ENCODE measurements at places on chromosomes 7 and 10. TPM values are rescaled to one million over a fixed set of nuclear protein-coding genes. Genes with fewer than 3 reads are reported as not detected.

GRCh38 chr10:17644485-17644943 lies 563 bp downstream of the STAM start:
- peak; percentile 14 for DNase-seq

DNA sequence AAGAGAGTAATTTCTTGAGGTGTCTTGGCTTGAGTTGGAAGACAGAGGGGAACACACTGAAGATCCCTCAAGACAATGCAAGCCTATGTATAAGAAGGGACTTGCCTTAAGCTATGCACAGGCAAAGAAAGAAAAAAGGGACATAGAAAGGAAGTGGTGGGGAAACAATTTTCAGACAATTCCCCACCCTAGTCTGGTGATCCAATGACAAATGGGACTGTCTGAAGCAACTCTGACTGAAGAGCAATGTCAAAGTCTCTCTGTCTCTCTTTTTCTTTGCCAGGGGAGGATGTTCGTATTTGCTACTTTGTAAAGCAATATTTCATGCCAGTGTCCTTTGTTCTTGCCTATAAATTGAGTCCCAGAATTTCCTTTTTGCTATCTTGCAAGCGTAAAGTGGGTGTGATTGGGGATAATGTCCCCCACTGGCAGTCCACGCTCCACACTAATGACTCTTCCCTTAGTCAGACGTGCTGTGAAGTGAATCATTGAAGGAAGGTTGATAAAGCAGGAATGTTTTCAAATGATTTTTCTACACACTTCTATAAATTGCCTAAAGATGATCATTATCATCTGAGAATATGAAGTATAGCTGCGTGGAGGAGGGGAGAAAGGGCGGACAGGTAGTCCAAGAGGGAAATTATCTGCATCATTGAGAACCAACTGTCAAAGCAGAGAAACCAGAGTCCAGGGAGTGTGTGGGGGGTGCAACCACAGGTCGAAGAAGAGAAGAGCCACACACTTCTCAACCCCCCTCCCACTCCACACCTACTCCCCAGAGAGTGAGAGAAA lies 243.8 kb upstream of the ETV1 start:
- no peak for DNase-seq

TSPAN12 gene
- total RNA-seq = 18.8 TPM

TACC2 gene
- total RNA-seq = 12.4 TPM

DNA sequence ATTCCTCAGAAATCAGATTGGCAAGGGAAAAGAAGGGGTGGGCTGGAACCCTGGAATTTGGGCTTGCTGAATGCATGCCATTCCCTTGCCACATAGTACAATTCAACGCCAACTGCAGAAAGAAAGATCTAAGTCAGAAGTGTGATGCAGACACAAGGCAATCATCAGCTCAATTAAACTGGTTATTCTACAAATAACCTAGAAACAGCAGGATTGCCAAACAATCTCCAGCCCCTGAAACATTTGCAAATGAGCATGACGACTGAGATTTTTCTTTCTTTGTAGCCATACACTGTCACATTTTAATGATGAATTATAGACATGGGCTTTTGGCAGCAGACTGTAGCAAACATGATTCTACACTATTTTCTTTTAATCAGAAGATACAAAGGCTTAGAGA lies 16.5 kb upstream of the CREB5 start:
- no peak for DNase-seq
